CD4-positive, alpha-beta memory T cell (primary cell): ENCODE measurements at places on chromosomes 6 and 20. TPM values are rescaled to one million over a fixed set of nuclear protein-coding genes. Genes with fewer than 3 reads are reported as not detected.

Gene PTCHD4
- not detected for total RNA-seq

DNA sequence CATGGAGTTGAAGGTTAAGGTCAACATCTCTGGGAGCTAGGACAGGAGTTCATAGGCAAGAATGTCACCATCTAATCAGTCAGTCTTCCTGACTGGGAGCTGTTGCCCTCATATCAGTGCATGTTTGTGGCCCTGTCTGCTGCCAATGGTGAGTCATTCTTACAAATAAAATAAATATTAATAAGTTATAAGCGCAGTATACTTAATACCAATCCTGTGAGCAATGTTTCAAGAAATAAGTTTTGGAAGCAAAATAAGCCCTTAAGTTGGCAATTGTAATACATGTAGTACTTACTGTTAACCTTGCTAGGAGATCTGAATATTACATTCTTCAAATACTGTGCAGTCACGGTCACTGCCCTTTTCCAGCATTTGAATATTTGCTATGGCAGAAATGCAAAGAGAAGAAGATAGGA is 20.2 kb upstream of the MDGA1 start:
- DNase-seq = no peak
- H3K4me3 ChIP-seq = no peak overlapping the region
- H3K4me1 ChIP-seq = no peaks in the 10 kb centered on the region
- no peak overlapping the region for H3K27ac ChIP-seq
- no peaks in the 10 kb centered on the region for H3K27me3 ChIP-seq
- H3K36me3 ChIP-seq = no peaks in the 10 kb centered on the region

GRCh38 chr6:33199687-33200218 is 712 bp downstream of the RXRB start:
- DNase-seq = no peak
- H3K36me3 ChIP-seq = peaks cover 38% of the 10 kb centered on the region
- H3K4me3 ChIP-seq = peak overlapping the region; percentile 25
- no peaks in the 10 kb centered on the region for H3K27me3 ChIP-seq

DNA sequence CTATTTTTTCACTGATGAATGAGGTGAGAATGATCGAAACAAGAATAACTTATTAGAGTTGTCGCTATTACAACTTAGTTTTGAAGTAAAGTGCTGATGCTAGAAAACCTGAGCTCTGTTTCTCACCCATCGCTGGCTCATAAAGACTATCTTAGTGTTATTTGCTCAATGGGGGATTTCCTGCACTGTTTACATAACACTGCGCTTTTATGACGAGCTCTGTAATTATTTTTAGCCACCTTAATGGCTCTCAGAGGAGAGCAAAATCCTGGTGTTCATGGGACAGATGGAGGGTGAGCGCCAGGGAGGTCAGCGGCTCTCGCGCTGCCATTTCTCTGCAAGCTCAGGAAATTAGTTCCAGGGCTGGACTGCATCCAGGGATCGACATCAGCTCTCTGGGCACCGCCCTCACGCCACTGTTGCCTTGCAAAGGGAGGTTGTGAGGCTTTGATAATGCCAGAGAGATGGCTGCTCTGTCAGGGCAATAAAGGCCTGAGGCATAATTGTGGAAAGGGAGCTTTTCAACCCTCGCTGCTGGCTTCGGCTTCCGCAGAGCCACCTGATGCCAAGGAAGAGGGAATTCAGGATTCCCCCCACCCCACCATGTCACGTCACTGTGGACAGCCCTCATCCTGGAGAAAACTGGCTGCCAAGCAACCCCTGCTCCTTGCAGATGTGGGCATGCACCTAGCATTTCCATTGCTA is 72.0 kb downstream of the DACT2 start:
- no peaks in the 10 kb centered on the region for H3K4me1 ChIP-seq
- DNase-seq = no peak
- H3K27me3 ChIP-seq = no peaks in the 10 kb centered on the region
- no peaks in the 10 kb centered on the region for H3K36me3 ChIP-seq
- H3K27ac ChIP-seq = no peak overlapping the region

GRCh38 chr6:34108176-34108575 is 37.7 kb downstream of the GRM4 start:
- H3K4me3 ChIP-seq = no peak overlapping the region
- H3K27me3 ChIP-seq = no peaks in the 10 kb centered on the region
- no peaks in the 10 kb centered on the region for H3K4me1 ChIP-seq

DNA sequence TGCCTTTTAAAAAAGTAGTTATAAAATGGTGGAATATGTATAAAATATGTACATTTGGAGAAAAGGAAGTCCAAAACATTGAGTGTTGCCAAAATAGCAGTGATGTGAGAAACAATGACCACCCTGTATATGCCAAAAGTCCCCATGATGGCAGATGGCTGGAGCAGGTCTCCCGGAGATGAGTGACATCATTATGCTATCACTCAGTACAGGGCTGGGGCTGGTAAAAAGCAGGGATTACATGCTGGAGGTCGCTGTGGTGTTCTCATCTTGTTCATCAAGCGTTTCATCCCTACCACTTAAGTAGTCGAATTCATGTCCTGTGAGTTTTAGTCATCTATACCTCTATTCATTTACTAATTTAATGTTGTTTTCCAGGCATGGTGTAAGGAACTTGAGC is 315.3 kb upstream of the SLC35B3 start:
- H3K4me3 ChIP-seq = no peak overlapping the region
- no peak overlapping the region for H3K27ac ChIP-seq
- H3K36me3 ChIP-seq = no peaks in the 10 kb centered on the region

- no peak overlapping the region for H3K27ac ChIP-seq
- H3K4me1 ChIP-seq = no peaks in the 10 kb centered on the region
- no peak overlapping the region for H3K4me3 ChIP-seq
- DNase-seq = no peak
- peaks cover 16% of the 10 kb centered on the region for H3K27me3 ChIP-seq
Observed at GRCh38 chr20:46036370-46036769, 7.4 kb downstream of the SLC12A5 start.
